ENCODE measurements at places on chromosomes 16 and 17.
A peak's percentile ranks its signal among the peaks of the same experiment; 100 is the strongest.

DNA sequence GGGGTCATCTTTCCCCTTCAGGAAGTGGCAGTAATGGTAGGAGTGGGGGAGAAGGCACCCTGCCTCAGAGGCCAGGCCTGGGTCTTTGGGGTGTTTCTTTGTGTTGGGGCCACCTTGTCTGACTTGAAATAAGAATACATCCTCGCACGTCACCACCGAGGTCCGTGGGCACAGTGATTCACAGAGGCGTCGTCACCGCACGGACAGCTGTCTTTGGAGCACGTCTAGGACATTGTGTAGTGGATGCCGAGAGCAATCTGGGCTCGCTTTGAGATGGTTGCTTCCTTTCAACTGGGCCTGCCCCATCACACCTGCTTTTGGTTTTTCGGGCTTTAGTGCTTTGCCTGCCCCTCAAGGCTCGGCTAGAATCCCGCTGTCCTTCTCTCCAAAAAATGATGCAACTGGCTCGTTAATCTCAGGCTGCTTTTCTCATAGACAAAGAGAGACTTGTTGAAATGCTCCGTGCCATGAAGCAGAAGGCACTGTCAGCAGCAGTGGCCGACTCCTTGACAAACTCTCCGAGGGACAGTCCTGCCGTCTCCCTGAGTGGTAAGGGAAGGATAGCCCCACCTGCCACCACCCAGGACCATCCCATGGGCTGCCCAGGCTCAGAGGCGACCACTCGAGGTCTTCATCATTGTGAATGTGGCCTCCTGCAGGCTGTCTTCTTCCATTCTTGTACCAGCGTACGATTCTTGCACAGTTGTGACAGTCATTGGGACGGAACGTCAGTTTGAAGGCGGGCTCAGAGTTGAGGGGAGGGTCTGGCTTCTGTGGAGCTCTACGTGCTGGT is 24.0 kb downstream of the GINS2 start:
- DNase-seq = no peak

DNA sequence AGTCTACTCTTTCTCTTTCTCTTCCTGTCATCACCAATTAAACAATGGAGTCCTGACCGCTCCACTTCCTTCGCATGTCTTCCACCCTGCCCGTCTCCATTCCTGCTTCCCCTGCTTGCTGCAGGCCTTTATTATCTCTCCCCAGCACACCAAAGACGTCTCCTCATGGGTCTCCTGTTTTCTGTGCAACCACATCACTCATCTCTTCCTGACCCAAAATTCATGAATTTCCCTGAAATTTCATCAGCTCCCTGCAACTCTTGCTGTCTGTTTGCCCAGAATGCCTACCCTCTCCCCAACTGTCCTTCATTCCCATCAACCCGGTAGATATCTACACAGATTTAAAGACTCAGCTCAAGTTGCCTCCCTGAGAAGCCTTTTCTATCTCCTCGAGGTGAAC is 76.7 kb upstream of the ALOX12 start:
- no peak for DNase-seq

- no peak for DNase-seq
These were observed 54.0 kb upstream of the COX10 start for GRCh38 chr17:14015271-14015670.

DNA sequence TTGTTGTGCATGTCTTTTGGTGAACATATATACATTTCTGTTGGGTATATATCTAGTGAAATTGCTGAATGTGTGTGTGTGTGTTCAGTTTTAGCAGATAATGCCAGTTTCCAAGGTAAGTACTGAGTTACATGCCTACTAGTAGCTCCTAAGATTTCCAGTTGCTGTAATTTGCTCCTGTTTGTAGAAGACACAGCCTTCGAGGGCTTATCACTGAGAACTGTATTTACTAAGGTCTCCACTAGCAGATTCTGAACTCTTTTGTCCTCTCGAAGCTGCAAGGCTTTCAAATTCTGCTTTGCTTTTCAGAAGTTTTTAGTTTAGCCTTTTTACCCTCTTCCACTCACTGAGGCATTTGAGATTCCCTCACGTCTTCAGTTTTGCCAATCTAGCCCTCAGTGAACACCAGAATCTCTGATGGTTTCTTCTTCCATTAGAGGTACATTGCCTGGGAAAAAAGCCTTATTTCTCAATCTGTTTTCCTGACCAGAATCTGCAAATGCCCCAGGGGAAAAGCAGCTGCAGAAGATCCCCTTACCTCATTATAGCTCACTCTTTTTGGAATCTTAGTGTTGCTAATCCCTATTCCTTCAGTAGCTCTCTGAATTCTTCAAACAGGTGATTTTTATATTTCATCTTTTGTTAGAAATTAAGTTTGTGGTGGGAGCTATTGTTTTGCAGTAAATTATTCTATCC is 52.9 kb downstream of the NF1 start:
- DNase-seq = no peak

DNA sequence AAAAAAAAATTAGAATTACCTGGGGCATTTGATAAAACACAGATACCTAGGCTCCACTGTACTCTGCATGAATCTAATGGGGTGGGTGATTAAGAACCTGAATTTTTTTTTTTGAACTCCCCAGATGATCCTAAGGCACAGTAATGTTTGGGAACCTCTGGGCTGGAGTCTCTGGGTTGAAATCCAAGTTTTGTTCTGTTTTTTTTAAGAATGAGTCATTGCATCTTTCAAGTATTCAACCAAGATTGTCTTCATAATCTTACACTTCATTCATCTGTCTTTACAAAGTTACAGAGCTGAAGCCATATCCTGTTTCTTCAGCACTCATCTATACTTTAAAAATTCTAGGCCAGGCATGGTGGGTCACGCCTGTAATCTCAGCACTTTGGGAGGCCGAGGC is 52.6 kb downstream of the PIGL start:
- no peak for DNase-seq

- no peak for DNase-seq
These were observed 155.2 kb upstream of the EEF2KMT start for GRCh38 chr16:5252791-5253190.

GRCh38 chr17:507441-507840 is 154.8 kb upstream of the RPH3AL start:
- DNase-seq = no peak

- peak; percentile 67 for DNase-seq
These were observed at the start of gene SLFN13 for GRCh38 chr17:35448214-35448898. SLFN13 (minus strand) TSS chr17:35448766; CDS start chr17:35445680, 3,086 bp downstream.

GRCh38 chr17:42586514-42587230 is 9.1 kb upstream of the PSMC3IP start:
- DNase-seq = no peak

GRCh38 chr16:85454171-85454872 is 158.8 kb upstream of the GSE1 start:
- DNase-seq = no peak

- no peak for DNase-seq
These were observed 51.4 kb upstream of the NFAT5 start for GRCh38 chr16:69514356-69514755.

DNA sequence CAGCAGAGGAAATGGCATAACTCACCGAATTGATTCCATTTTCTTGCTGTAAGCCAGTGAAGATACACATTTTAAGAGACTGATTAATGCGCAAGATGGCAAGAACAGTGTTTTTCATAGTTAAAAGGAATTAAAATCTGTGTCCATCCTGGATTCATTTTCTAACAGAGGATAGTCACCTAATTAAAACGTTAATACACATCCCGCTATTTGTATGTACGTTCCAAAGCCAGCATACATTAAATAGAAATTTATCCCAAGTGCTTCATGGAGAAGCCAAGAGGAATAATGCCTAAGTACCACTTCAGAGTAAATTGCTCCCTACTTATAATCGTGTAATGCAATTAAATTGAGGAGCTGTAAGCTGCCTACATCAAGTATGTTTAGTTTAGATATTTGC is 49.9 kb downstream of the RBFOX1 start:
- DNase-seq = no peak

GRCh38 chr16:70255574-70255973 is 3.8 kb upstream of the EXOSC6 start:
- DNase-seq = no peak

DNA sequence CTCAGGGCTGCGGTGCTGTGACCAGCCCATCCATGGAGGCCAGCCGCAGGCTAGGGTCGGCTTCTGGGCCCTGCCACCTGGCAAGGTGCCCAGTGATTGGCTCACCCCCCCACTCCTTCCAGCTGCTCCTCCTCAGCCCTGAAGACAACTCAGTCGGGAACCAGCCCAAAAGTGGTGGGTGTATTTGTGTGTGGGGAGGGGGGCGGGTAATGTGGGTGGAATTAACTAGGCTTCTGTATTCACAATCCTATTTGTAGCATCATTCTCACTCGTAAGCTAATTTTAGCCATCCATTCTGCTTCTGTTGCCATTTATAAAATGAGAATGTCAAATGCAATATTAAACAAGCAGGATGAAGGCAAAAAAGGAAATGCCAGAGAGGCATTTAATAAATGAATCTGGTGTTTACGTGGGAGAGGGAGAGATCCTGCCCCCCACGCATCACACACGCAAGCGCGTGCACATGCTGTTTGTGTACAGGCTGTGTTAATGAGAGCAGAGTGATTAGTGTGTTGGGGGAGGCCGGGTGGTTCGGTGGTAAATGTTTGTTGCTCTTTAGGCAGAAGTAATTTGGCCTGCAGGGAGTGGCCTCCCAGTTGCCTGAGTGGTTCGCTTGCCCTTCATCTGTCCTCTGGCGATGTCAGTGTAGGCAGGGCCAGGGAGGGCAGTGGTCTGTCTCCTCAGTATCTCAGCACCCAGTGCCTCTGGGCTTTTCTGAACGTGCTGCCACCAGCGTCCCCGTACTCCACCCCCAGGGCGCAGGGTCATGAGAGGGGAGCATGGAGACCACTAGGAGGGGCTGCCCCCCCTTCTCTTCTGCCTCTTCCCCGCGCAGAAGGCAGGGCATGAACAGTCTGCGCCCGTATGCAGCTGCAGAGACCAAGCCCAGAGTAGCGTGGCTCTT is 140.1 kb downstream of the CCDC182 start:
- no peak for DNase-seq

- no peak for DNase-seq
These were observed 2.3 kb downstream of the UBB start for GRCh38 chr17:16383216-16383615.

GRCh38 chr16:56679818-56680217 is 2.5 kb upstream of the MT1X start:
- no peak for DNase-seq

GRCh38 chr17:49223517-49224197 is 6.9 kb downstream of the PHOSPHO1 start:
- no peak for DNase-seq

DNA sequence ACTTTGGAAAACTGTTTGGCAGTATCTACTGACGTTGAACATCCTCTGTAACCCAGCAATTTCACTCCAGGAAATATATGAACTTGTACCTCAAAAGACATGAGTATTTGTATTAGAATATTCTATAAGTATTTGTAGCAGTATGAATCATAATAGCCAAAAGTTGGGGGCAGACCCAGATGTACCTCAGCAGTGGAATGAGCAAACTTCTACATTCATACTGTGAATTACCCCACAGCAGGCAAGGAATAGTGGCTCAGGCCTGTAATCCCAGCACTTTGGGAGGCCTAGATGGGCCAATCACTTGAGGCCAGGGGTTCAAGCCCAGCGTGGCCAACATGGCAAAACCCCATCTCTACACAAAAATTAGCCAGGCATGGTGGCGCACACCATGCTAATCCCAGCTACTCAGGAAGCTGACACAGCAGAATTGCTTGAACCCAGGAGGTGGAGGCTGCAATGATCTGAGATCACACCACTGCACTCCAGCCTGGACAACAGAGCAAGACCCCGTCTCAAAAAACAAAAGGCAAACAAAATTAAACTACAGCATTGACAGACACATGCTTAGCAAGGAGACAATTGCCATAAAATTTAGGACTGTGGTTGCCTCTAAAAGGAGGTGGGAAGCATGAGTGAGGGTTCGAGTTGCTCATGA is 11.2 kb upstream of the HELZ start:
- DNase-seq = no peak

GRCh38 chr17:33028778-33029177 is 37.1 kb downstream of the SPACA3 start:
- no peak for DNase-seq

GRCh38 chr16:27401768-27402568 is at the start of gene IL21R:
IL21R (plus strand) TSS chr16:27402174; CDS start chr16:27430072, 27,898 bp downstream.
- DNase-seq = peak; percentile 82

DNA sequence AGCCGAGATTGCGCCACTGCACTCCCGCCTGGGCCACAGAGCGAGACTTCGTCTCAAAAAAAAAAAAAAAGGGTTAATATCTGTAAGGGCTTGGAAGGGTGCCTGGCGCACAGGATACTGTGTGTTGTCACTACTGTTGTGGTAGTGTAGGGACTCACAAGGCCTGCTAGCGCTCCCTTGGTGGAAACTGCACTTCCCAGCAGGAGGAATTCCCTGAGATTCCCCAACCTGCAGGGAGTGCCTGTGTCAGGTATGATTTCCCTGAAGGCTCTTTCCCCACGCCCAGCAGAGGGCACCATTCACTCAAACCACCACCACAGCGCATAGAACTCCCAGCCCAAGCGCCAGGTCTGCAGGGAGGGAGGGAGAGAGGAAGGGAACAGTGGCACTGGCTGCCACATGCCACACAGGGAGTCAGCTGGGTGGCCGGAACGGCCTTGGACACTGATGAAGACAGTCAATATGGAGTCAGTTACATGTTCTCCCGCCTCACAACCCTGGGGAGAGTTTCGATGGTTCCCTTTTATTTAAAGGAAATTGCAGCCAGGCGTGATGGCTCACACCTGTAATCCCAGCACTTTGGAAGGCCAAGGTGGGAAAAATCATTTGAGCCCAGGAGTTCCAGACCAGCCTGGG is 32.7 kb upstream of the CDH1 start:
- DNase-seq = no peak
